ENCODE measurements at places on chromosomes 2 and 18.
A peak's percentile ranks its signal among the peaks of the same experiment; 100 is the strongest.

GRCh38 chr18:49247781-49248180 lies 212.7 kb downstream of the DYM start:
- no peak for DNase-seq

DNA sequence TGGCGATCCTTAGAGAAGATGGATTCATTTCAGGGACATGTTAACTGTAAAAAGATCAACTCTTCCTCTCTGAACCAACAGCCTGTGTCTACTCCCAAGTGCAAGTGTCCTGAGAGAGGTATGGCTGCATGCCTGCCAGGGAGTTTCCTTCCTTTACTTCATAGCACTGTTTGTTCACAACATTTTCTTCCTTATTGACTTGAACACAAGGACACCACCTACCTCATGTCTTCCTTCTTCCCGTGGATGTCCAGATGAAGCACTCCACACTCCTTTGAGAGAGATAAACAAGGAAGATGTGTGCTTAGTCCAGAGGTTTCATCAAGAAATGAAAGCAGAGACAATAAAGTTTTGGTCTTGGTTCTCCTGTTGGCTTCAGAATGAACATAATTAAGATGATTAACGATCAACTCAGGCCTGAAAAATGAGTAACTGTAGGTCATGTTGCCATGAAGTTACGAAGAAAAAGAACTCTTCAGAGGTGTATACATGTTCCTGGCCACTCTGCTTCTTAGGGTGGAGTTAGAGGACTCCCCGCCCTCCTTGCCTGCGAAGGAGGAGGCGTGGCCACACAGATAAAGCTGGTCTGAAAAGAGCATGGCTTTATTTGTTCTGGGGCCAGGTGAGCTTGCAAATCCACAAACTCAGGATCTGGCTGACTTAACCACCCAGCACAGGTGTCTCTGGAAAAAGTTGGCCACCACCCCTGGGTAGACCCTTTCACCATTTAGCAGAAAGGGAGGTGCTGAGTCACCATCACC lies 155.0 kb upstream of the KCTD1 start:
- DNase-seq = no peak

- no peak for DNase-seq
Observed at GRCh38 chr2:191933307-191934105, 86.6 kb upstream of the CAVIN2 start.

GRCh38 chr2:24050041-24050979 lies 769 bp downstream of the FKBP1B start:
- DNase-seq = no peak

GRCh38 chr18:11343096-11343495 lies 193.7 kb upstream of the PIEZO2 start:
- no peak for DNase-seq

GRCh38 chr2:236962816-236963215 lies 122.9 kb upstream of the COPS8 start:
- no peak for DNase-seq

- DNase-seq = no peak
Observed at GRCh38 chr2:240793313-240794177, 26.5 kb downstream of the KIF1A start.

DNA sequence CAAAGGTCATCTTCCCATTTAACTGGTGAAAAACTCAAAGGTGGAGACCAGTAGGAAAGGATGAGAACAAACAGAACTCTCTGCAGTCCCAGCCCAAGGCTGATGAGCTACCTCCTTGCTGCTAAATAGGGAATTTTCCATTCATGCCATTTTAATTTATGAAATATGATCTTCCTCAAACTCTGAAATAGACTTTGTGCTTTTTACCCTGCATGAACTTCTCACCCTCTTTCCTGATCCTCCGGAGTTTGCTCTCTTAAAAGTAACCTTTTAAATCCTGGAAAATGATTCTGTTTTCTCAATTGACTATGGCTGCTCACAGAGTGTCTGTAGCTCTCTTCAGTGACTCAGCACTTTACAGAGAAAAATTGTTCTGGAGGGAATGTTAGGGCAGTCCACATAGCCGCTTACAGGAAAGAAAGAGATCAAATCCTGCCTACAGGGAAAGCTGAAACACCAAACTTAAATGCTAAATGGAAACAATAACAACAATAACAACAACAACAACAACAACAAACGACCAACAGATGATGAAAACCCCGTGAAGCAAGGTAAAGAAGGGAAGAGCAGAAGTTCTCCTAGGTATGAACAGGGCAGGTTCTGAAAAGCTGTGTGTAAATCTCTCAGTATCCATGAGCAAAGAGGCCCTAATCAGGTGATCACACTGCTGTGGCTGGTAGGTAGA lies 79.8 kb upstream of the SESTD1 start:
- no peak for DNase-seq

- DNase-seq = no peak
Observed at GRCh38 chr2:208718828-208719227, 312.2 kb downstream of the PTH2R start.

- DNase-seq = no peak
Observed at GRCh38 chr2:77469106-77469505, 53.1 kb downstream of the LRRTM4 start.

- no peak for DNase-seq
Observed at GRCh38 chr2:150860301-150860700, 372.8 kb upstream of the RND3 start.

- no peak for DNase-seq
Observed at GRCh38 chr2:152227969-152228592, 52.5 kb upstream of the STAM2 start.

- DNase-seq = no peak
Observed at GRCh38 chr2:2230433-2230817, 100.7 kb downstream of the MYT1L start.

- no peak for DNase-seq
Observed at GRCh38 chr2:120257522-120257921, 4.9 kb downstream of the RALB start.

DNA sequence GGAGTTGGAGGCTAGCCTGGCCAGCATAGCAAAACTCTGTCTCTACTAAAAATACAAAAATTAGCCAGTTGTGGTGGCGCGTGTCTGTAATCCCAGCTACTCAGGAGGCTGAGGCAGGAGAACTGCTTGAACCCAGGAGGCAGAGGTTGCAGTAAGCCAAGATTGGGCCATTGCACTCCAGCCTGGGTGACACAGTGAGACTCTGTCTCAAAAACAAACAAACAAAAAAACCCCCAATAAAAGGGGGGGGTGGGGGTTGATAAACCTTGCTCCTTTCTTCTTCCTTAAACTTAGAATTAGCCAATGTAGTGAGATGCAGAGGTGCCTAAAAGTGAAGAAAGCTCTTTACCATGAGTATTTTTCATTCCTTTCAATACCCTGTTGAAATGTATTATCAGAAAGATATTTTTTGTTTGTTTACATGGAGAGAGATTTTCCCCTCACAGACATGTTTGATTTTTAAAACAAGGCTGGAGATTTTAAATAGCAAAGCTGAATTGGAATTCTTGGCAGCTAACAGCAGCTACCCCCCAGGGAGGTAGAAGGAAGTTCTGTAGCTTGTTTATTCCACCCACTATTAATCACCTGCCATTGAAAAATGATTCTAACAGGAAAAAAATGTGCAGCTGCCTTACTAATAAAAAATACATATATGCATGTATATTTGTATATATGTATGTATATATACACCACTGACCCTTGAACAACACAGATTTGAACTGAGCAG lies 48.6 kb downstream of the GYPC start:
- no peak for DNase-seq

GRCh38 chr2:223688094-223688835 lies 86.1 kb upstream of the SCG2 start:
- DNase-seq = no peak

- DNase-seq = no peak
Observed at GRCh38 chr18:27780061-27780745, 396.7 kb downstream of the CDH2 start.

GRCh38 chr18:78734614-78734945 lies 245.0 kb upstream of the SALL3 start:
- DNase-seq = no peak

GRCh38 chr2:118881490-118882129 lies 34.2 kb upstream of the EN1 start:
- peak; percentile 25 for DNase-seq

DNA sequence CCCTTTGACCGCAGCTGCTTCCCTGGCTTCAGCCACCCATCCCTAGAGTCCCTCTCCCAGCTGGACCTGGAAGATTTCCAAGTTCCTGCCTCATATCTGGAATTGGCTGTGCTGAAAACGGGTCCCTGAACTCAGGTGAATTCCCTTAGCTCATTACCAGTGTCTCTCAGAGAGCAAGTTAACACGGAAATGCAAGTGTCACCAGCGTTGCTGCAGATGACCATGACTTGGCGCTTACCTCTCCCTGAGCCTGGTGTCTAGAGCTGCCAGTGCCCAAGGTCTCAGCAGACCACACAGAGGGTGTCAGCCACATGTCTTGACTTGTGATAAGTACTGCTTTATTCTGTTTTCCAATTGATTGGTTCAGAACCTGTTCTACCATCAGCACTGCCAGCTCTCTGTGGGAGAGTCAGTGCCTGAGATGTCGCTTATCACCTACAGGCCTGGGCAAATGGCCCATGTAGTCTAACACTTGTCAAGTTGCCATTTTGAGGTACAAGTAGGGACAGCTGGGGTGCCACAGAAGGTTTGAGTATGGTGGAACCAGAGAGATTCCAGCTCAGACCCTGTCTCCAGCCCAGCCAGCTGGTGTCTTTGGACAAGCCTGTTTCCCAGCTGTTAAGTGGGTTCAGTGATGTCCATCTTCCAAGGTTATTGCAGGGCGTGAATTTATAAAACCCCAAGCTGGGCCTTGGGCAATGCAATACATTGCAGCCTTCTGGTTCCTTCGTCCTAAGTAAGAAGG lies 48.7 kb downstream of the LYPD1 start:
- no peak for DNase-seq

GRCh38 chr2:56449449-56449860 lies 265.7 kb downstream of the CCDC85A start:
- no peak for DNase-seq

- no peak for DNase-seq
Observed at GRCh38 chr2:29064346-29064715, 10.0 kb downstream of the PCARE start.

DNA sequence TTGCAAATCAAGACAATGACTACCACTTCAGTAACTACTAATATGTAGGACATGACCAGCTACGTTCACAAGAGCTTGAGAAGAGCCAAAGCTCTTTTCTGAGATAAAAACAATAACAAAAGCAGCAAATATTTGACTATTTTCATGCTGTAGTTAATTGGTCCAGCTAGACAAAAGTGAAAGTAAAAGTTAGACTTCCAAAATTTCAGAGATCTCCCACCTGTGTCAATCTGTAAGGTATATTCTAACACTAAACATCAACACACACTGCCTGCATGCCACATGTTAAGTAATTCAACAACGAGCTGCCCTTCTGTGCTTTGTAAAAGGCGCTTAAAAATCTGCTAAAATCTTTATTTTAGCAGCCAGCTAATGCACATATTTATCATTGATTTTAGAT lies 185.9 kb downstream of the SLC39A10 start:
- no peak for DNase-seq

Data from stimulated activated CD8-positive, alpha-beta memory T cell treated with anti-CD3 and anti-CD28 coated beads, Interleukin-7, amount 100 ng/mL, for 48 hours (primary cell).